H54 (cell line): ENCODE measurements at places on chromosomes 3 and 15.

DNA sequence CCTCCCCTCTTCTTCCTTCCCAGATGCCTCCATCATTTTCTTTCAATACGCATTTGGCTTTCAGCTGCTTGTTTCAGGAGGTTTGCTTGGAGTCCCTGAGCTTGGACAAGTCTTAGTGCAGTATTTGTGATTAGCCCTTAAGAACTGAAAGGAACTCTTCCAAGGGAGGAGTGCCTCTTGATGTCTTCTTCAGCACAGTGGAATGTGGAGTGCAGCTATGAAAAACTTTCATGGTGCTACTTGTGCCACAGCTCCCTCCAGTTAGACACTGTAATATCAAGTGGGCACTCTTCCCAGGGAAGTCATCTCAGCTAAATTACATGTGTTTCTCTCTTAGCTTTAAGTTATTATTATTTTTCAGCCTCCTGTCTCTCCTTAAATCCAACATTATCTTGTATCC lies 173.1 kb downstream of the NECTIN3 start:
- no peak for DNase-seq

- no peak for DNase-seq
Observed at GRCh38 chr3:115602194-115602593, 21.1 kb upstream of the GAP43 start.

DNA sequence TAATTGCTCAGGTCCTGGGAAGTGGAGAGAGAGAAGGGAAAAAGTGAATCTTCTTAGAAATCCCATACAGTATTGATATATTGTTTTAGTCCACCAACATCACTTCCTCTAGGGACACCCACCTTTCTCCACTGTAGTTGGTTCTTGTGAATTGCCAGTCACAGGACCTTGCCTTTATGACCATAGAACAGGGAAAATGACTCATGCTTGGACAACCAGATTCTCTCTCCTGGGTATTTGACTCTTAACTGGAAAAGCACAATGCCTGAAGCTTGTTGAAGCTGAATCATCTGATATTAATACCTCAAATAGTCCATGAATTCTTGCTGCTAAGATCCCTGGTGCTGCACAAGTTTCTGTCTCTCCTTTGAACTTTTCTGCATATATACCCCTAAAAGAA lies 32.5 kb upstream of the DCLK3 start:
- DNase-seq, result no peak

- no peak for DNase-seq
Observed at GRCh38 chr3:156479604-156480003, 75.3 kb downstream of the SSR3 start.

GRCh38 chr3:61269435-61269834 lies 18.2 kb upstream of the FHIT start:
- no peak for DNase-seq

DNA sequence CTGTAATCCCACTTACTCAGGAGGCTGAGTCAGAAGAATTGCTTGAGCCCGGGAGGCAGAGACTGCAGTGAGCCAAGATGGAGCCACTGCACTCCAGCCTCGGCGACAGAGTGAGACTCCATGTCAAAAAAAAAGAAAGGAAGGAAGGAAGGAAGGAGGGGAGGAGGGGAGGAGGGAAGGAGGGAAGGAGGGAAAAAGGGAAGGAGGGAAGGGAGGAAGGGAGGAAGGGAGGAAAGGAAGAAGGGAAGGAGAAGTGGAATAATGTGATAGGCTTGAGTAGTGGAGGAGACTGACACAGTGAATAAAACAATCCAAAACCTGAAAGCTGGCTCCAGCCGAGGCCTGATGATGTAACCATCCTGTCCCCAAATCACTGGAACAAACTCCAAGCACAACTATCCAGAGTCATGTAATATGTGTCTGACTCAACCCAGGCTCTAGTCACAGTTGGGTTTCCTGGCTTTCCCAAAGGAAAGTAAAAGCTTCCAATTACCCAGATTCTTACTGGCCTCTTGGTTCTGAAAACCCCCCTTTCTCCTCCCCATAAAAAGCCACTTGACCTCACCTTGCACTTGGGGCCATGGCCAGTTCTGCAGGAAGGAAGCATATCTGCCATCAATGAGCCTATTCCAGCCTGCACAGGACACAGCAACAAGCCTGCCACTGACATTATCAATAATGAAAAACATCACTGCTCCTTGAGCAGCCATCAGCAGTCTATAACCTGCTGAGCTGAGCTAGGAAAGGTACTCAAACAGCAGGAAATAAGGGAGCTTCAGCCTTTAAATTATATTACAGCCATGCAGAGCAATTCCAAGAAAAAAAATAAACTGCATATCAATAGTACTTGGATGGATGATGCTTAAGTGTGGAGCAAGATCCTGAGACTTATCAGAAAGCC lies 48.3 kb downstream of the MB21D2 start:
- peak; percentile 66 for DNase-seq
